ENCODE measurements at places on chromosomes 6 and 20. TPM values are rescaled to one million over a fixed set of nuclear protein-coding genes. Genes with fewer than 3 reads are reported as not detected.

Gene OR2B6
- total RNA-seq, result not detected

Gene LY6G6D
- total RNA-seq, result not detected

Gene EDN3
- total RNA-seq, result under 0.01 TPM

Gene PRL
- not detected for total RNA-seq

Measured in pericardium fibroblast (primary cell).